ENCODE measurements at places on chromosomes 4 and X. TPM values are rescaled to one million over a fixed set of nuclear protein-coding genes. Genes with fewer than 3 reads are reported as not detected.
A peak's percentile ranks its signal among the peaks of the same experiment; 100 is the strongest.

Gene NLRP2B
- total RNA-seq: not detected

Gene GAGE12F
- 2.2 TPM for total RNA-seq

Gene ANOS1
- not detected for total RNA-seq

Gene ACSL1
- 12.5 TPM for total RNA-seq

Gene IGFBP7
- total RNA-seq: 173 TPM

Gene LRP2BP
- 0.29 TPM for total RNA-seq

Gene XK
- 1.7 TPM for total RNA-seq

Gene NPNT
- total RNA-seq: not detected

Gene GLOD5
- total RNA-seq: not detected

Gene CD38
- 0.40 TPM for total RNA-seq

Gene CLTRN
- total RNA-seq: 0.57 TPM

DNA sequence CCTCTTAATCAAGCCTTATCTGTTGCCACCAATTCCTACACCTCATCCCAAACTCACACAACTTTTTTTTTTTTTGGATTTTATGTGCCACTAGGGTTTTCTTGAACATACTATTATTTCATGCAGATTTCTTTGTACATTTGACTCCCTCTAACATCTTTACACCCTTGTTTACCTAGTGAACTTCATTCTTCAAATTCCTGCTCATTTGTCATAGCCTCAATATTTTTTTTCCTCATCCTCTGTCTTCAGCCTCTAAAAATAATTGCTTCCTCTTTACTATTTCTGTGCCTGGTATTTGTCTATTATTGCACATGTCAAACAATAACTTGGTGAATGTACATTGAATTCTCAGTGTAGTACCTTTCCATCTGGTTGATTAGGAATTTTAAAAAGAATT, 22.0 kb downstream of the NBDY start:
- DNase-seq: no peak

- DNase-seq: no peak
Observed at GRCh38 chr4:68717999-68718398, 47.5 kb upstream of the UGT2B15 start.

GRCh38 chrX:63761639-63762038, 23.4 kb downstream of the ARHGEF9 start:
- DNase-seq: no peak

DNA sequence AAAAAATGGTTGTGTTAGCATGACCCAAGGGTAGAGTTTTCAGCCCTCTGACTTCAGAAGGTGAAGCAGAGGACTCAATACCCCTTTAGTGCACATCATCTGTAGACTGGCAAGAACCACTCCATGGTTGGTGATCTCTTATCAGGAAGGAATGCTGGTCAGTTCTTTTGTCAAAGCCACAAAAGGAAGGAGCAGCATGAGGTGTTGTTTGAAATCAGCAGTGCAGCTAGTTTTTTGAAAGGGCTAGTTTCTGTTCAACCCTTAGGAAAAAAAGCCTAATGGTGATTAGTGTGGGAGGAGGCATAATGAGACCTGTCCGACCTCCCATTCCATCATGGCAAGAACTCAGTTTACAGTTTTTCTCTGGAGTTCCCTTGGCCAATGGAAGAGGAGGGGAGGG, 362.0 kb upstream of the CT83 start:
- DNase-seq: no peak

DNA sequence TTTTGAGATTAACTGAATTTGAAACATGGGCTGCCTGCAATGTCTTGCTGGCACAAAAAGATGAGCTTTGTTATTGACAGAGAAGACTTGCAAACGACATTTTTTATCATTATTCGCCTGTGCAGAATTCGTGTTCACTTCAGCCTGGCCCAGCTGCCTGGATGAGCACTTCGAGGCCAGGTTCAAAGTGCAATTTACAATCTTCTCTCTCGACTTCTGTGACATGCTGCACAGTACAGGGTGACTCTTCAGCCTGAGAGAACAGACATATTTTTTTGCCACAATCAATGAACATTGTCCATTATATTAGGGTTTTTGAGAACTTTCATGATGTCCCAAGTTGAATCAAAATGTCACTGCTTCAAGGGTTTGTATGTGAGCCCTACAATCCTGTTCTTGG, 616.5 kb downstream of the SMARCA1 start:
- no peak for DNase-seq

GRCh38 chr4:72567036-72567435, 2.0 kb downstream of the ADAMTS3 start:
- DNase-seq: no peak

GRCh38 chrX:32016195-32016594, 944.4 kb upstream of the FTHL17 start:
- DNase-seq: no peak

DNA sequence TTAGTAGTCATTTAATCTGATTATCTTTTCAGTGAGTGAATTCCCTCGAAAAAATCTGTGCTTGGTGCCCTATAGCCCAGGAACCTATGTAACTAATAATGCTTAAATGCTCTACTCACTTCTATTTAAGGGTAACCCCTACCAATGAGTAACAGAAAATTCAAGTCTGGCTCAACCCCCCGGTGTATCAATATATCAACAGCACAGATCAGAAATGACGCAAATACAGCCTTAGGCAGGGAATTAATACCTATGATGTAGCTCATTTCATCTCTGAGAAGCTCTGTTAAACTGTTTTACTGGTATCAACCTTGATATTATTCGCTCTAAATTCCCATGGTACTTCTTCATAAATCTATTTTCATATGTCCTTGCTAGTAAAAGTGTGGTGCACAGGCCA, 28.6 kb downstream of the PDGFC start:
- no peak for DNase-seq

- DNase-seq: no peak
Observed at GRCh38 chr4:30537456-30537855, 182.7 kb upstream of the PCDH7 start.

DNA sequence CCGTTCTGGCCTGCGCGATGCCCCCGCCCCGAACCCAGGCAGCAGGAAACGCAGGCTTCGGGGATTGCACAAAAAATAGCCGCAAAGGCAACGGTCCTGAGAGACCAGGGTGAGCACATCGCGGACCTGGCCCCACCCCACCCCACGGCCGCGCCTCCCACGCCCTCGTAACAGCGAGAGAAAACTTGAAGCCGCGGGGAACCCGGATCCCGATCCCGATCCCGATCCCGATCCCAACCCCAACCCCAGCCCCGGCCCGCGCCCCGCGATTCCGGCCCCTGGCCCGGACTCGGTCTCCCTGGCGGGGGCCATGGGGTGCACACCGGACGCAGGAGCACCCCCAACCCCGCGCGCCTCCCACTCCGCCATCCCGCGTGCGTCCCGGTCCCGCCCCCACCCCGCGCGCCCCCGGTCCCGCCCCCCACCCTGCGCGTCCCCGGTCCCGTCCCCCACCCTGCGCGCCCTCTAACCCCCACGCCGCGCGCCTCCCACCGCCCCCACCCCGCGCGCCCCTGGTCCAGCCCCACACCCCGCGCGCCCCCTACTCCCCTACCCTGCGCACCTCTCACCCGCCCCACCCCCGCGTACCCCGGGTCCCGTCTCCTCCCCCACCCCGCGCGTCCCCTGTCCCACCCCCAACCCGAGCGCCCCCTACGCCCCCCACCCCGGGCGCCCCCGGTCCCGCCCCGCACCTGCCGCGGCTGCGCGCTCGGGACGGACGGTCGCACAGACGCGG, 29.0 kb downstream of the NOP14 start:
- DNase-seq: peak; percentile 32

DNA sequence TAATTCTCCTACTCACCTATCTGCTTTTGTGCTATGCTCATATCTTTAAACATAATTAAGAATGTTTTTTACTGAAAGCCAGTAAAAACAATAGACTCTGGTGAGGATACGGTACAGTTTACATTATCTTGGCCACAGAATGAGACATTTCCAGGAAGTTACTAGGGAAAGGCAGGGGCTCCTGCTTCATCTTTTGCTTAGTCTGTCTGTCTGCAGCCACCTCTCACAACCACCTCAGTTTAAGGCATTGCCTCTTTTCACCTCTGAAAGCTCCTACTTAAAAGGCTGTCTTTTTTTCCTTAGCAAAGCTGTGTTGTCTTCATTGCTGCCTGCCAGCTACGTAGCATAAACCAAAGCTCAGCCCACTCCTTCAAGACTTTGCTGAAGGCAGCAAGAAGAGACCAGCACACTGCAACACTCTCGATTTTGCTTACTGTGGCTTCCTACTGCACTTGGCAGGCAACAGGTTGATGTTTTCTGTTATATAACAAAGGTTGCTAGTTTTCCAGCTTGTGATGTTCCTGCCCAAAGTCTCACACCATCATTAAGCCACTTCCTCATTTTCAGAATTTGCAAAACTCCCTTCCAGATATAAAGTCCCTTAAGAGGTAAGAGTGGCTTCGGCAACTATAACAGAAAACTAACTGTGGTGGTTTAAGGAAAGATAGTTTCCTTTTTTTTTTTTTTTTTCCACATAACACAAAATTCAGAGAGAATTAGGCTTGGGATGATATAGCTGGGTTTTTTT, 432.9 kb downstream of the GRXCR1 start:
- no peak for DNase-seq

GRCh38 chr4:5355846-5356245, 304.6 kb downstream of the STK32B start:
- DNase-seq: no peak

- DNase-seq: no peak
Observed at GRCh38 chrX:86348669-86349068, 200.4 kb downstream of the DACH2 start.

DNA sequence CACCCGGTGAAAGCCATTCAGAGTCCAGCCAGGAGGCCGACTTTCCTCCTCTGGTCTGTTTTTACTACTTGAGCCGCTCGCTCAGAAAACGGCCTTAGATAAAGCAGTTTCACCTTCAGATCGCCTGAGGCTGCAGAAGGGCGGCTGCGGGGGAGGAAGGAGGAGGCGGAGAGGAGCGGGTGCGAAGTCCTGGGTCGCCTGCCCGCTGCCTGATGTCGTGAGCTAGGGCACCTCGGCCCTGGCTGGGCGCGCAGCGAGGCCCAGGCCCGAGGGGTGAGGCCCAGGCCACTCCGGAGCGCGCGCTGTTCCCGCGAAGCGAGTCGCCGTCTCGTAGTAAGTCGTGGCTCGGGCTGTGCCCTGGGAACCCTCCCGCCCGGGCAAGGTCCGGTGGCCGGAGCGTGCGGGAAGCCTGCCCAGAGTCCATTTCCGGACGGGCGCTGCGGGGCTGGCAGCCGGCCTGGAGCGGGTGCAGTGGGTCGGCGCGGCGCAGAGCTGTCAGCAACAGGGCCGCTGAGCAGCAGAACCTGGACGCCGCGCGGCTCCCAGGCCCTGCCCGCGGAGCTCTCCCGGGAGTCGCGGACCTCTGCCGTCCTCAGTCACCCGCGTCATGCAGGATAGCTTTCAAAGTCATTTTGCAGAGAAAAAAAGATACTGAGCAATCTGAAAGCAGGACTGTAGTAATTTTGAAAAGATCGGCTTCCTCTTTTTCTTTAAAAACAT, 18.6 kb downstream of the TRIM2 start:
- peak; percentile 41 for DNase-seq

- no peak for DNase-seq
Observed at GRCh38 chr4:139889264-139889663, 223.6 kb downstream of the MGST2 start.

- DNase-seq: no peak
Observed at GRCh38 chr4:158053086-158053485, 119.7 kb downstream of the GASK1B start.

- DNase-seq: no peak
Observed at GRCh38 chr4:148258535-148258934, 183.7 kb downstream of the NR3C2 start.

GRCh38 chr4:617644-618641, 7.4 kb upstream of the PDE6B start:
- DNase-seq: no peak

GRCh38 chrX:104411800-104412199, 154.2 kb upstream of the IL1RAPL2 start:
- no peak for DNase-seq

- DNase-seq: no peak
Observed at GRCh38 chrX:44903830-44904530, 31.0 kb downstream of the KDM6A start.

- DNase-seq: no peak
Observed at GRCh38 chrX:106710771-106711170, 15.7 kb upstream of the RNF128 start.

- DNase-seq: no peak
Observed at GRCh38 chr4:47838445-47838844, 578 bp upstream of the CORIN start.

DNA sequence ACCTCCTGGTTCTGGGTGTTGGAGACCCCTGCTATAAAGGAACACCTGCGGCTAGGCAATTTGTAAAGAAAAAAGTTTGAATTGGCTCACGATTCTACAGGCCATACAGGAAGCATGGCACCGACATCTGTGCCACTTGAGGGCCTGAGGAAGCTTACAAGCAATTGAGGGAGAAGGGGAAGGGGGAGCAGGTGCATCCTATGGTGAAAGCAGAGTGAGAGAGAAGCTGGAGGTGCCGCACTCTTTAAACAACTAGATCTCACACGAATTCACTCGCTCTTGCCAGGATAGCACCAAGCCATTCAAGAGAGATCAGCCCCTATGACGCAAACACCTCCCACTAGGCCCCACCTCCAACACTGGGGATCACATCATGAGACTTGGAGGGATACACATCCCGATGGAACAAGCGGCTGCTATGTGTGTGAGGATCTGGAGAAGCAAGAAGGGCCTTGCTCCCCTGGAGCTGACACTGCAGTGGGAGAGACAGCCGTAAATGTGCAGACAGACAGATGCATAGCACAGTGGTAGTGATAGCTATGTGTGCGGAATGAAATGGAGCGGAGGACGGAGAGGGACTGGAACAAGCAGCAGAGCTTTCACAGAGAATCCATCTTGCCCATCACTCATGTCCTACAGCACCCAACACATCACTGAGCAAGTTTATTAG, 60.7 kb upstream of the HELT start:
- DNase-seq: no peak

- DNase-seq: no peak
Observed at GRCh38 chr4:139676913-139677585, 11.4 kb downstream of the MGST2 start.

GRCh38 chr4:40991908-40992307, 222.4 kb downstream of the APBB2 start:
- no peak for DNase-seq

DNA sequence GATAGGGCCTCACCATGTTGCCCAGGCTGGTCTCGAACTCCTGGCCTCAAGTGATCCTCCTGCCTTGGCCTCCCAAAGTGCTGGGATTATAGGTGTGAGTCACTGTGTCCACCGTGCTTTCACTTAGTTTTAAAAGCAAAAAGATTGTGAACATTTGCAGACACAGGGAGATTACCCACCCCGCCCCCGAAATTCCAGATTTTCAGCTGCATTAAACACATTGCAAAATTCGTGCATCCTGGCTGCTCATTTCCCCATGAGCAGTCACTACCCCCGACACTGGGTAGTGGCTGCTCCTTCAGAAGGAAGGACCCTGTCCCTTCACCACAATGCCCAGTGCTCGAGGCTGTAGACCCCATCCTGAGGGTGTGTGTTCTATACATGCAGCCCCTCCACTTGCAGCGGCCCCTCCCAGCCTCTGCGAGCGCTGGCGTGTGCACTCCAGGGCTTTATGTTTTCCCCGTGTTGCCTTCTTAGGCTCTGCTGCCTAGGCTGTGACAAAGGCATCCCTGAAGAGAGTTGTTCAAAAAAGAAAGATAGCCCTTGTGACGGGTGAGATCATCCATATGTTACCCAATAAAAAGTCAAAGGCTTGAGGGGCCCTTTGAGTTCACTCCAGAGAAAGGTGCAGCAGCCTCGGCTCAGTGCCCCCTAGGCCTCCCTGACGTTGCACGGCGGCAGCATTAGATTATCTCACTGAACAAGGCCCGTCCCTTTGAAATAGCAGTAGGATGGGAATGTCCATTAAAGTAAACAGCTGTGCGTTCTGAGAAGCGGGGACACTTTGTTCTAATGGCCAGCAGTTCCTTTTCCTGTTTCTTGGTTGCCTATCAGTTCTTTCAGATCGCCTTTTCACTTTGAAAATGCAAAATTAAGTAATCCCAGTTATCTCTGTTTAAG, 71.6 kb downstream of the SHROOM2 start:
- no peak for DNase-seq

All from Daoy (cell line).